ENCODE measurements at places on chromosomes 2 and 18.
A peak's percentile ranks its signal among the peaks of the same experiment; 100 is the strongest.

GRCh38 chr2:187580462-187581124 lies 26.4 kb upstream of the TFPI start:
- no peak for DNase-seq

DNA sequence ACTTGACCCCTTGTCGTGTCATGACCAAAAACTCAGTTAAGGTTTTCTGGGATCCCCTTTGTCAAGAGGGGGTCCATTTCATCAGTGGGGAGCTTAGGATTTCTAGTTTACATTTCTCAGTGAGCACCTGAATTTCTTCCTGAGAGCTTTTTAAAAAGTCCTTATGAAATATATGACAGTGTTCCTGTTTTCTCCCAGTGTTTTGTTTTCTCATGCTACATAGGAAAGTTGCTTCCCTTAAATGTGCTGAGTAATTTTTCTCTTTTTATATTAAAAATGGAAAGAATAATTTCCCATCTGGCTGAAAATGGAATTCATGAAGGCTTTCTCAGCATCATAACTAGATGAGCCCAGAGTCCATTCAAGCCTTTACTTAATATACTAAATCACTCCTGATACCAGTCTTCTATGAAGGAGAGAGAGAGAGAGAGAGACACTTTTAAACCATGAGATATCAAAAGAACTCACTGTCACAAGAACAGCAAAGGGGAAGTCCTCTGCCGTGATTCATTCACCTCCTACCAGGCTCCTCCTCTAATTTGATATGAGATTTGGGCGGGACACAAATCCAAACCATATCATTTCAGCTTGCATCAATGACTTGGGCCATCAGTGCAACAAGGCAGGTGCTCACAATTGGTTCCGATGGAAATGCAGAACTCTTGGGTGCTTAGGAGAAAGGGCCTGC lies 61.1 kb downstream of the XRCC5 start:
- DNase-seq, result no peak

- no peak for DNase-seq
Observed at GRCh38 chr18:61129001-61129400, 204.2 kb upstream of the CDH20 start.

GRCh38 chr2:202261531-202261930 lies 4.0 kb upstream of the NOP58 start:
- no peak for DNase-seq

DNA sequence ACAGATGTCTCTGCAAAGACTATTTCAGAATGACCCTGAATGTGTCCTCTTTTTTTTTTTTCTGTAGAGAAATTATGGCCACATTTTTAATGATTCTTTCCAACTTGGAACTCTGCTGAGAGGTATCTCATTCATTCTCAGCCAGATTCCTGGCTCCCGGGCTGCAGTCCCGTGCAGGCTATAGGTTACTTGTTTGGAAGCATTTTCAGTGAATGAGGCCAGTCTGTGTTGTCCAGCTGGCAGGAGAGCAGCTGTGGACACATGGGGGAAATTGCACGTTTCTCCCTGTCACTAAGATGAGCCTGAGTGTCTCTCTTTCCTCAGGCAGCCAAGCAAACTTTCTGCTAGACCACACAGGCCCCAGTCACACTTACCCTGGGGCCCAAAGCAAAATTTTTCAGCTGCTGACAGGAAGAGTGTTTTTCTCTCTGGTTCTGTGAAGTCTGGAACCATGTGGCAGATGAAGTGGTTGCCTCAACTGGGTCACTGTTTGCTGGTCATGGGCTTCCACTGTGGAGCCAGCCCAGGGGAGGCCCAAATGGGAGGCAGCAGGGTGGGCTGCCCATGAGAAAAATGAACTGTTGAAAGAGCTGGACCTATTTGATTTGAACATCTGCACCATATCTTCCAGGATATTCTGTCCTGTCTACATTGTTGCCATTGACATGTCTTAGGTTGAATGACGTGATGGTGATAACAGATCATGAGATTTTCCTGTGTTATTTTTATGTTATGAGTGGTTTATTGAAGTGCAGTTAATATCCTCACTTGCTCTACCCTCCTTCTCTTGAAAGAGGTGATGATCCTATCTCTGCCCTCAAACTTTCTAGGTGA lies 431.2 kb downstream of the LPIN1 start:
- DNase-seq, result peak; percentile 17

- no peak for DNase-seq
Observed at GRCh38 chr2:199163613-199164458, 293.9 kb downstream of the SATB2 start.

DNA sequence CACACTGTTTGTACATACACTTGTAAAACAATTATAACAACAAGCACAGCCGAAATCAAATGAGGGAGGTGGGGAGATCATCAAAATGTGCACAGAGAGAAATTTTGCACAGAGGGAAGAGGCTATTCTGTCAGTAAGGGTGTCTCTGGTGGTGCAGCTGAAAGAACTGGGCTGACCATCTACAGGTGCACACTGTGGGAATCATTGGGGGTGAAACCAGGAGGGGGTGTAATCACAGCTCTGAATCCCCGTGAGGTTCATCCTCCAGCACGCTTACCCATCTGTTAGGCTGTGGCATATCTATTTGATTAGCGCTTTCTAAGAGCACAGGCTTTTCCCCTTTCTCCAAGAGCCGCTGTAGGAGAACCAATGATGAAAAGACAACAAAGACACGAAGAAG lies 389.9 kb upstream of the CDH20 start:
- no peak for DNase-seq

GRCh38 chr2:219249203-219249980 lies 3.7 kb upstream of the TUBA4B start:
- DNase-seq, result peak; percentile 34

- no peak for DNase-seq
Observed at GRCh38 chr2:232214053-232214452, 164.5 kb upstream of the ALPP start.

DNA sequence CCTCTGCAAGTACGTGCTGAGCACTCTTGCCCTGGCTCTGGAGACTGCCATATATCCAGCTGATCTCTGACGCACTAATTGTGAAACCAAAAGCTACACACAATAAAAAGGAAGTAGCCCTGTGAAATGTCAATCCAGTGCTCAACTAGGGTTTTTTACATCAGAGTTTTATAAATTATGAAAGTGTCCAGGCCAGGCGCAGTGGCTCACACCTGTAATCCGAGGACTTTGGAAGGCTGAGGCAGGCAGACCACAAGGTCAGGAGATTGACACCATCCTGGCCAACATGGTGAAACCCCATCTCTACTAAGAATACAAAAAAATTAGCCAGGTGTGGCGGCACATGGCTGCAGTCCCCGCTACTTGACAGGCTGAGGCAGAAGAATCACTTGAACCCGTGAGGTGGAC lies 24.5 kb upstream of the PEX13 start:
- DNase-seq, result peak; percentile 70

- no peak for DNase-seq
Observed at GRCh38 chr2:119383410-119384140, 16.8 kb downstream of the DBI start.

DNA sequence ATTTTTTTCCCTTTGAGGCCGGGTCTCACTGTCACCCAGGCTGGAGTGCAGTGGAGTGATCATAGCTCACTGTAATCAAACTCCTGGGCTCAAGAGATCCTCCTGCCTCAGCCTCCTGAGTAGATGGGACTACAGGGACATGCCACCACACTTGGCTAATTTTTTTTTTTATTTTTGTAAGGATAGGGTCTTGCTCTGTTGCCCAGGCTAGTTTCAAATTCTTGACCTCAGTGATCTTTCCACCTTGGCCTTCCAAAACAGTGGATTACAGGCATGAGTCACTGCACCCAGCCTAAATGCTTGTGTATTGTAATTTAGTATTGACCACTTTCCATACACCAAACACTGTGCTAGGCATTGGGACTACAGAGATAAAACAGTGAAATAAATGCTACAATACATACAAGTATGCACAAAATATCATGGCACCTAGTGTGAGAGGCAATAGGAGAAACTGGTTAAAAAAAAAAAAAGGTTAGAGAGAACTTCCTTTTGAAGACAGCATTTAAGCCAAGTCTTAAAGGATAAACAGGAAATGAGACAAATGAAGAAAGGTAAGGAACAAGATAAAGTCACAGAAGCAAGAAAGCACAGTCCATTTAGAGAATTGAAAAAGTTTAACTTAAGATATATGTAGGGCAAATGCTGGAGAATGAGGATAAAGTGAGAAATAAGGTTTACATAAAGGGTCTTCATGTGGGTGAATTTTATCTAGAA lies 113.4 kb downstream of the GORASP2 start:
- DNase-seq, result no peak

DNA sequence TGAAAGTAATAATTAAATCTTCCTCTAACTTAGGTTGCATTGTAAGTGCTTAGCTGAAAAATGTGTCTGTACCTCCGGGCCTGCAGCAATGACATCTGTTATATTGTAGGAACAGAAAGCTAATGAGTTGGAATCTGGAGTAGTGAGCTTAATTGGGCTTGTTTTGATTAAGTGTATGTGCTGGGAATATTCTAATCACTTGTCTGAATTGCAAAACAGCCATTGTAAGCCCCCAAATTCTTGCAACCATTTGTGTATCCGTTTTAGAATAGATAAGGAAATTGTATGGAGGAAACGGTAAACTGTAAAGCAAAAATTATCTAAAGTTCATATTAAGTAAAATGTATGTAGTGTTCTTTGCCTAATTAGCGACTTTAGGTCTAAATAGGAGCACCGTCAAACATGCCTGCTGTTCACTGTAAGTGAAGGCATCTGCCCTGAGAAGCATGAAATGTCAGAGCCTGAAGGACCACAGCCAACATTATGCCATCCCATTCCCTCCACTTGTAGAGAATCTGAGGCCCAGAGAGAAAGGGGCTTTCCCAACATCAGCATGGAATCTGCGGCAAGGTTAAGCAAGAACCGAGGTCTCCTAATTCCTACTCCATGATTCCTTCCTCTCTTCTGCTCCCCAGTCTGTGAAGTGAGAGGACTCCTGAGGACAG lies 466.4 kb downstream of the TDRD15 start:
- DNase-seq, result no peak

- no peak for DNase-seq
Observed at GRCh38 chr2:144383571-144384100, 136.3 kb downstream of the ZEB2 start.

- no peak for DNase-seq
Observed at GRCh38 chr2:238103465-238104225, 3.5 kb downstream of the ESPNL start.

- no peak for DNase-seq
Observed at GRCh38 chr2:5913711-5914395, 221.7 kb downstream of the SOX11 start.

GRCh38 chr2:113173542-113174375 lies at the start of gene PSD4:
TSS of gene PSD4 (plus strand) at chr2:113173971. CDS start at chr2:113182457, 8,486 bp downstream.
- DNase-seq, result peak; percentile 80

DNA sequence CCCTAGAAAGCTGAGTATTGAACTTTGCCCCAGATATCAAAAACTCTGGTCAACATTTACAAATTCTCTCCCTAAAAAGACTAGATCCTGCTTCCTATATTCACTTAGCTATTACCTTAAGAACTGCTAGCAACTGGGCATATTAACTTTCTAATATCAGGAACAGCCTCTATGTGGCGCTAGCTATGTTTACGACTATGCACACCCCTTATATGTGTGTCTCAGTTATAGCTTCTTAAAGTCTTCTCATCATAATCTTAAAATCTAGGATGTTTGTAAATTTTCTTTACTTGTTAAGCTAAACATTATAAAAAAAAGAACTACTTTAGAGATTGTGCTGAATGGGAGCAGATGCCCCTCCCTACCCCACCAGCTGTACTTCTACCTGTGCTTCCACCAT lies 1.7 kb upstream of the STAMBP start:
- DNase-seq, result no peak

GRCh38 chr18:36330435-36331052 lies 33.0 kb downstream of the FHOD3 start:
- DNase-seq, result no peak

GRCh38 chr2:37005118-37005868 lies 39.0 kb upstream of the STRN start:
- DNase-seq, result peak; percentile 21

DNA sequence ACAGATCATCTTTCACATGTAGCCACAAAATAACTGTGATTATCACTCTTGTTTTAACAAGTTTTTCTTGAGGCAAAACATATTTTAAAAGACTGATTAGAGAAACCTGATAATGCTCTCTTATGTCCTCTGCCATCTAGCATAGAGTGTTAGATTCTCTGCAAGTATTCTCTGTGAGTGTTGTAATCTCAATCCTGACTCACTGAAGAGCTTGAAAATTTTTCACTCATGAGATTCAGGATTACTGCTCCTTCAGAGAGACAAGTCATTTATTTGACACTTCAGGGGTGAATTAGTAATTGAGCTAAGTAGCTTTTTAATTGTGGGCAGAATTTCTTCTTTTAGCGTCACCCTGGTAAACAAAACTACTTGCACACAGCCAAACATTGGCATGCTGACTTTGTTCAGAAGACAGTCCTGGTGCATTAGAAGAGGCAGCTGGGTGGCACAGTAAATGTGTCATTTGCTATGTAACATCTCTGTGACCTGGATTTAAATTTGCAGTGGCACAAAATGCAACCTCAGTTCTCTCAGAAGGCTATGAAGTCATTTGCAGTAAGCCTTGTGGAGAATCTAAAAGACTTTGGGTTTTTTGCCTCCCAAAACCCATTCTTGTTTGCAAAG lies 172.9 kb downstream of the LRP1B start:
- DNase-seq, result no peak

GRCh38 chr2:210195101-210195852 lies 24.1 kb upstream of the KANSL1L start:
- DNase-seq, result no peak

DNA sequence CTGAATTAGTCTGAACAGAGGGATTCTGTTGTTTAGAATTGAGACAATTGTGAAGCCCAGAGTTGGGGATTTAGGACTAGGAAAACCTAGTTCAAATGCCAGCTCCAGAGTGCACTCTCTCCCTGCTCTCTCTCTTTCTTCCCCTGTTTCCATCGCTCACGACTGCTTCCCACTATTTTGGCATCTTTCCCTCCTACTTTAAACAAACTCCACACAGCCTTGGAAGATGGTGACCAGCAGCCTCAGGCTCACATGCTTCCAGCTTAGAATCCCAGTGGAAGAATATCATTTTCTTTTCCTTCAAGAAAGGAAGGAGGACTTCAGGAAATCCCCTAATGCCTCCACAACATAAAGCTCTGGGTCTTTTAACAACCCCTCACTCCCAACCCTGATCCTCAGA lies 6.1 kb upstream of the DNMT3A start:
- DNase-seq, result no peak

Data from stimulated activated naive B cell treated with anti-CD40 and anti-IgM and Interleukin-4, amounts not matched to agents 10 μg/mL and 1 μg/mL and 100 μg/mL, for 72 hours (primary cell).